Mucosa of gallbladder (tissue), 1 donor: ENCODE measurements at places on chromosomes 13 and 19. TPM values are rescaled to one million over a fixed set of nuclear protein-coding genes. Genes with fewer than 3 reads are reported as not detected.
A peak's percentile ranks its signal among the peaks of the same experiment; 100 is the strongest.

DNA sequence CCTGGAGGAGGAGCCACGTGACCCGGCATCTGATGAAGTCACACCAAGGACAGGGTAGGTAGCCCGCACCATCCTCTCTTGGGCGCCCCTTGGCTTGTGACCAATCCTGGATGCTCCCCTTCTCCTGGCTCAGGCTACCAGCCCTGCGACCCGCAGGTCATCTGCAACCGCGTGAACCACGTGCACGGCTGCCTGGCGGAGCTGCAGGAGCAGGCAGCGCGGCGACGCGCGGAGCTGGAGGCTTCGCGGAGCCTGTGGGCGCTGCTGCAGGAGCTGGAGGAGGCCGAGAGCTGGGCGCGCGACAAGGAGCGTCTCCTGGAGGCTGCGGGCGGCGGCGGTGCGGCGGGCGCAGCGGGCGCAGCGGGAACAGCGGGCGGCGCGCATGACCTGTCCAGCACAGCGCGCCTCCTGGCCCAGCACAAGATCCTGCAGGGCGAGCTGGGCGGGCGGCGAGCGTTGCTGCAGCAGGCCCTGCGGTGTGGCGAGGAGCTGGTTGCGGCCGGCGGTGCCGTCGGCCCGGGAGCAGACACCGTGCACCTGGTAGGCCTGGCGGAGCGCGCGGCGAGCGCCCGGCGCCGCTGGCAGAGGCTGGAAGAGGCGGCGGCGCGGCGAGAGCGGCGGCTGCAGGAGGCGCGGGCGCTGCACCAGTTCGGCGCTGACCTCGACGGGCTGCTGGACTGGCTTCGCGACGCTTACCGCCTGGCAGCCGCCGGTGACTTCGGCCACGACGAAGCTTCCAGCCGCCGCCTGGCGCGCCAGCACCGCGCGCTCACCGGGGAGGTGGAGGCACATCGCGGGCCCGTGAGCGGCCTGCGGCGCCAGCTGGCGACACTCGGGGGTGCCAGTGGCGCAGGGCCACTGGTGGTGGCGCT, 45.9 kb downstream of the SPTBN4 start:
- DNase-seq: no peak

DNA sequence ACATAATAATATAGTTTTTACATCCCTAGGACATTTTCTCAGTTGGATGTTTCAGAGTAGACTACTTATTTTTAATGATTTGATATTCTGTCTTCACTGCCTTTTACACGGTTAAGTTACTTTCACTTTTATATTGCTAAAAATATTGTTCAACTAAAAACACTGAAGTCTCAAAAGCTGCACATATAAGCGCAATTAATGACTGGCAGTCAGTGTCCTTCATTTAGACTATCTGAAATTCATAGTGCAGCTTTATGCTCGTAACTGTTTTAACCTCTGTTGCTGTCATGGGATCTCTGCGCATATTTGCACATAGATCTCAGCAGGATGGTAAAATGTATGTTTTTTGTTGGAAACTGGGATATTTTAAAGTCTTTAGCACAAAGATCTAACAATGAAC, 864.3 kb downstream of the SLITRK6 start:
- no peak for DNase-seq

LATS2 gene
- 35.1 TPM for total RNA-seq

TMEM59L gene
- 10.9 TPM for total RNA-seq

FXYD7 gene
- not detected for total RNA-seq

MRPL34 gene
- total RNA-seq: 102 TPM

DNA sequence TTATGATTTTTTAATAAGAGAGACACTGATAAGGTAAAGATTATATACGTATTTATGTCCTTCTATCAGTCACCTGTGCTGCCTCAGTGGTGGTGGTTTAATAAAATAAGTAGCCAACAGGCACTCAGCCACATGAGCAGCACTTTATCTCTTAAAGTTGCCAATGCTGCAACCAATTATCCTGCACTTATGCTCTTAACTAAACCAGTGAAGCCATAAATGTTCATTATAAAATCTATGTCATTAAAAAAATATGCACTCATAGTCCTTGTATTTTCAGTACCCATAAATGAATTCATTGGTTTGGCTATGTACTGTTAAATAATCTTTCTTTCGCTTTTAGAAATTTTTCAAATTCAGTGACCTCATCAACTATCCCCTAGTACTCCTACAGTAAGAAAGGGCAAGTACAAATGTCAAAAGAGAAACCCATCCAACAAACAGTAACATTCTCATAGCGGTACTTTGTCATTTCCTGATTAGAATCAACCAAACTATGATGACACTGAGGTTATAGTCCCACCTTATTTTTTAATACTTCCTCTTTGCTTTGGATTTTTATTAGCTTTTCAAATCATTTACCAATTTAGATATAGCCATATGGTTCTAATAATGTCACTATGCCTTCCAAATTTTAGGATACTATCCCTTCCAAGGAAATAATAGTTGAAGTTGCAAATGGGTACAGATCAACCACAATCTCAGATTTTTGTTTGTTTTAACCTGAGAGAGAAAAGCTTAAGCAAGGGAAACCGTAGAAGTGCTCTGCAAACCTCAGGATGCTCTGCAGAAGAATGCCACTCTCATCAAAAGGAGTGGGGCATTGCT, 190.9 kb downstream of the KLF12 start:
- DNase-seq: no peak

- no peak for DNase-seq
These were observed 370.7 kb downstream of the COG6 start for GRCh38 chr13:40026174-40026585.

DNA sequence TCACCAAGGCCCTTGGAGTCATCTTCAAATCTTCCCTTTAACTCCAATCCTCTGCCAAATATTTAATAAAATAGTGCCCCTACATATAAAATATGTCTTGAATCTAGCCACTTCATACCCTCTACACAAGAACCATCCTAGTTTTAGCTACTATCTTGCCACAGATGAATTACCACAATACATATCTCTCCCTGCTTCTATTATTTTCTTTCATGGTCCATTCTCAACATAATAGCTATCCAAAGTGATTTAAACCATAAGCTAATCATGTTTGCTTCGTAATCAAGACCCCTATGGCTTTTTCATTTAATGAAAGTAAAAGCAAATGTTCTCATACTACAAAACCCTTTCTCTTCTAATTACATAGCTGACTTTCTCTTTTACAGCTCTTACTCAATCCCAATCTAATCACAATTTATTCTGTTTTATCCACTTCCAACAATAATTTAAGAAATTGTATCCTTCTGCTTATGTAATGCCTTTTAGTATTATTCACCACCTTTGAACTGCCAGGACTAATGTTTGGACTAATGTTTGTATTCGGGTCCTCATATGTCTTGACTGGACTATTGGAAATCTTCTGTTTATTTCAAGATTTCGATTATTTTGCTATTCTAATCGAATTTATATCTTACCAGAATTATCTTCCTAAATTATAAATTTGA, 412.0 kb downstream of the SLITRK1 start:
- DNase-seq: no peak

DNA sequence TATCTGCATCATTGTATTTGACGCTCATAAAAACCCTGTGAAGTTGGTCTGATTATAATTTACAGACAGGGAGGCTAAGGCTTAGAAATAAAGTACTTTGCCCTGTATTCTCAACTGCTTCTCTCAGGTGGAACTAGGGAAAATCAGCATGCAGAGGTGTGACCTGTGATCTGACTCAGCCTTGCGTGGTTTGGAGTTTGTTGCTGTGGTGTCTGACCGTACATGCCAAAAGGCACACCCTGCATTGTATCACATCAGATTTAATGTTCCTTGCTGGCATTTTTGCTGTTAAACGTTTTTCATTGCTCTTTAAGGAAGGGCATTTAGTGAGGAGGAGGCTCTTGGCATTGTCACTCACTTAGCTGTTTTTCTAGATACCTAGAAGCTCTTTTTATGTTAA, 58.8 kb upstream of the C1QTNF9B start:
- peak; percentile 61 for DNase-seq

RASIP1 gene
- total RNA-seq: 13.1 TPM

DNA sequence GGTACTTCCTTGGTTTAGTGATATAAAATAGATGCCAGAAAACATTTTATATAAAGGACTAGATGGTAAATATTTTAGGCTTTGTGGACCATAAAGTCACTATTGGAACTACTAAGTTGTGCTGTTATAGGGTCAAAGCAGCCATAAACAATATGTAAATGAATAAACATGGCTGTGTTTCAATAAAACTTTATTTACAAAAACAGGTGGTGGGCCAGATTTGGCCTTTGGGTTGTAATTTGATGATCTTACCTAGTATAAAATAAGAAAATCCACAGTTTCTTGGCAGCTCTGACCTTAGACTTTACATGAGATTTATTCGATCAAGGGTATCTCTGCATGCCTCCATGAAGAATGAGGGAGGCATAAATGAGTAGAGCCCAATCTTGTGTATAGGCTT, 232.0 kb upstream of the PCDH9 start:
- no peak for DNase-seq

NKPD1 gene
- total RNA-seq: 0.52 TPM

GRCh38 chr13:36069881-36070366, 61.3 kb downstream of the DCLK1 start:
- no peak for DNase-seq

NLRP11 gene
- total RNA-seq: 0.17 TPM

DNA sequence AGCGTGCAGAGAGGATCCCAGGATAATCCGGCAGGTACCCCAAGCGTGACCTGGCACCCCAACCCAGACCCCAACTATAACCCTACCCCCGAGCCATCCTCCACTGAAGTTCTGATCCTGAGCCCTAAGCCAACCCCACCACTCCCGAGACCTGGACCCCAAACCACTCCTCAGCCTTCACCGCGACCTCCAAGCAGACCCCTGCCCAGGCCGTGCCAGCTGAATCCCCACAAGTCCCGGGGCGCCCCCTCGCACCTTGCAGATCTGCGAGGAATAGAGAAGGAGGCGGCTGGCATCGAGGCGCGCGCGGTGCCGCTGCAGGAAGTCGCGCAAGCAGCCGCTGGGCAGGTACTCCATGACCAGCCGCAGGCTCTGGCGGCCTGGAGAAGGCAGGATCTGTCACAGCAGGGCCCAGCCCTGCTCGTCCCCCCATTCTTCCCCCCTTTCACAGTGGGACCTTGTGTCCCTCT, 10.1 kb upstream of the INSL3 start:
- no peak for DNase-seq

CHAMP1 gene
- 17.7 TPM for total RNA-seq

DNA sequence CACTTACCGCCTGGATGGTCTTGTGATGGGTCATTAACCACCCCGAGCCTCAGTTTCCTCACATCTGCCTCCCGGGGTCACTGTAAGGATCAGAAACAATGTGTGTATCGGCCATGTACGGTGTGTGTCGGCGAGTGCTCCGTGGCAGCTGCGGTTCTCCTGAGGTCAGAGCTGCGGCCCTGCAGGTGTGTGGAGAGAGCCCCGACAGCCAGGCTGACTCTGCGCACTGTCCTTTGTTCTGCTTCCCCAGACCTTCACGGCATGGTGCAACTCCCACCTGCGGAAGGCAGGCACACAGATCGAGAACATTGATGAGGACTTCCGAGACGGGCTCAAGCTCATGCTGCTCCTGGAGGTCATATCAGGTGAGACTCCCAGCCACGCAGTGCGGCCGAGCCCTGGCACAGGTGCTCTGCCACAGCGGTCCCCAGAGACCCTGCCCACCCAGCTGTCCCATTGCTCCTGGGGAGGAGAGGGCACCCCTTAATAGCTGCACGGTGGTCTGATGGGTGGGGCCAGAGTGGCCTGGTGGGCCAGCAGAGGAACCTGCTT, 43.8 kb downstream of the CAPN12 start:
- no peak for DNase-seq

- DNase-seq: no peak
These were observed 371.8 kb downstream of the SLITRK6 start for GRCh38 chr13:85427416-85427815.

PRSS57 gene
- total RNA-seq: not detected

CKM gene
- not detected for total RNA-seq

DNA sequence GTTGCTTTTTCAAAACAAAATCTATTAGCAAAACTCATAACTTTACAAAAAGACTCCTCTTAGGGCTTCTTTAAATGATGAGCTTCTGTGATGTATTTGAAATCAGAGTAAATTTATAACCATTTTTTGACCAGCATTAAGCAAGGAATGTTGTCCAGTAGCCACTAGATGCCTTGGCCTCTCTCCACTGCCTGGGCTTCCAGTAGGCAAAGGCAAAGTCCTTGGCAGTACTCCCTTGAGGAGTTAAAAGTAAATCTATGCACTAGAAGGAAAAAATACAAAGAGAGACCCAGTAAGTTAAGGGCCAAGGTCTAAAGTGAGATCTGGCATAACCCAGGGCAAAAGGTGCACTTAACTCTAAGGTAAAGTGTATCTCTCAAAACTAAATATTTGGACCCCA, 9.5 kb downstream of the SERPINE3 start:
- DNase-seq: no peak

CRTC1 gene
- total RNA-seq: 23.6 TPM

RAX2 gene
- total RNA-seq: not detected

- no peak for DNase-seq
These were observed 29.5 kb downstream of the TMEM255B start for GRCh38 chr13:113788413-113789135.

DNA sequence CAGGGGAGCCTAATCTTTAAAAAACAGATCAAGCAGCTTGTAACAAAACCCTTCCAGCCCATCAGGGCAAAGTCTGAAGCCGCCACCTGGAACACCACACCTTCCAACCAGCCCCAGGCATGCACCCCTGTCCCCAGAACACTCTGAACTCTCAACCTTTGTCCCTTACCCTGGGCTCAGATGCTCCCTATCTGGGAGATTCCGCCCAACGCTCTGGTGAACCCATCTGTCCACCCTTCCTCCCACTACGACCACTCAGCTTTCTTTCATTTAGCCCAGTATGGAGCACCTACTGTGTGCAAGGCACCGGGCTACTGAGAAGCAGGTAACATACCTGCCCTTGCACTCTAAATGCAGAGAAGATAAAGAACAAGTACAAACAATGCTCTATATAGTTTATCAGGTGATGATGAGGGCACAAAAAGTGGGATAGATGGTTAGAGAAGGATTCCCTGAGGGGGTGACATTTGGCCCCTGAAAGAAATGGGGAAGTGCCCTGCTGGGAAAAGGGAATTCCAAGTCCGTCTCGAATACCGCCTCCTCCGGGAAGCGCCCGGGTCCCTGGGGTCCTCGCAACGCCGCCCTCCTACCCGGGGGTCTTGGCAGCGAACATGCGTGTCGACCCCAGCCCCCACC, 629 bp downstream of the PEPD start:
- no peak for DNase-seq

DNA sequence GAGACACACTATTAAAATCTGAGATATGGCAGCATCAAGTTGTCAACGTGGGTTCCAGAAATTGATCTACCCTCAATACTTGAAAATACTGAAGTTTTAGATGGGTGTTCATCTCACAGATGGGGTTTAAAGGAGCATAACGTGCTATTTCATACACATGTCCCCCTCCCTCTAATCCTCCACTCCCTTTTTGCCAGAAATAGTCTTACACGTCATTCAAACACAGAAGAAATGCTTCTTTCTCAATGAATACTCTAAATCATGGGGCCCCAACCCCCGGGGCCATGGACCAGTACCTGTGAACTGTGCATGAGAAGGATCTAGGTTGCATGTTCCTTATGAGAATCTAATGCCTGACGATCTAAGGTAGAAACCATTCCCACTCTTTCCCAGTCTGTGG, 19.6 kb downstream of the KLF12 start:
- no peak for DNase-seq

USE1 gene
- total RNA-seq: 28.0 TPM

DCT gene
- 0.55 TPM for total RNA-seq
